ENCODE measurements at places on chromosomes 12 and 14.

DNA sequence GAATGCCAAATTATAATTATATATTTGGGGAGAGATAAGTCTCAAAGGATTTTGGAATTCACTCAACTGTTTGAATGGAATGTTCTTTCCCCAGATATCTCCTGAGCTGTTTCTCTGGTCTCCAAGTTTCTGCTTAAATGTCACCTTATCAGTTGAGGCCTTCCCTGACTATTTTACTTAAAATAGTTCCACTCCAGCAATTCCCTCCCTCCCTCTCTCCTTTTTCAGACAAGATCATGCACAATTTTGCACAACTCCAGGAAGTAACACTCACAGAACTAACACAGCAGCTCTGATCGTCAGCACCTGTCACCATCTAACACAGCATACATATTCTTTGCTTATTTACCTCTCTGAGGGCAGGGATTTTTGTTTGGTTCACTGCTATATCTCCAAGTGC lies 12.5 kb downstream of the BTG1 start:
- DNase-seq = no peak

GRCh38 chr12:93016752-93017350 lies 87.8 kb upstream of the EEA1 start:
- no peak for DNase-seq

DNA sequence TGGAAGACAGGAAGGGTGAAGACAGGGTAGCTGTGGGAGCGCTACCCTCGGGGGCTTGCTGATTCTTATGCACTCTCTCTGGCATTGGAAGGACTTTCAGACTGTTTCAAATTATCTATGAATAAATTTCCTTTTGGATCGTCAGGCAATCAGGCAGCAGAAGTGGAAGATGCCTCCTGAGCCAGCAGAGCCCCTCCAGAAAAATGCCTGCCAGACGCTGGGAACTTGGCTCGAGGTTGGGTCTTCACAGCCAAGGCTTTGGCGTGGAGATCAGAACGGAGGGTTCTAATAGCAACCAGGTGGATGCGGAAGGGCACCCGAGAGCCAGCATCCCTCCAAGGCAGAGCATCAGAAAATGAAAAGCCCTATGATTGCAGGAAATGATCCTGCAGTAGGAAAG lies 119.2 kb upstream of the RFLNA start:
- no peak for DNase-seq

- no peak for DNase-seq
Observed at GRCh38 chr12:92757597-92758121, 54.9 kb downstream of the PLEKHG7 start.

- DNase-seq = no peak
Observed at GRCh38 chr14:40119765-40120164, 687.5 kb upstream of the FBXO33 start.

GRCh38 chr12:122732170-122732569 lies 1.5 kb upstream of the HCAR1 start:
- no peak for DNase-seq

DNA sequence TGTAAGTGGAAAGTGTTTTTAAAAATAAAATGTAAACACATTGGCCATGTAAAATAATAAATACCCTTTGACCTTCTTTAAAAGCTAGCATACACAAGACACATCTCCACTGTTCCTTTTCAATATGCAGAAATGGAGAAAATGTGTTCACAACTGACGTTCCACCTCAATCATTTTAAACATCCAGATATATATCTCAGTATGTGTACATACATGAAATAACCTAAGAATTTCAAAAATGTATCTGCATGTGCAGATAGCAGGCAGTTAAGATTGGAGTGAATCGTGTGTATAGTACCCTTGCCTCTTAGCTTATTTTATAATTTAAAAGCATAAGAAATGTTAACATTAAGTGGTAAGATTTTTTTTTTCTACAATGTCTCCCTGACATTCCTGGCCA lies 406.2 kb upstream of the FLRT2 start:
- no peak for DNase-seq

DNA sequence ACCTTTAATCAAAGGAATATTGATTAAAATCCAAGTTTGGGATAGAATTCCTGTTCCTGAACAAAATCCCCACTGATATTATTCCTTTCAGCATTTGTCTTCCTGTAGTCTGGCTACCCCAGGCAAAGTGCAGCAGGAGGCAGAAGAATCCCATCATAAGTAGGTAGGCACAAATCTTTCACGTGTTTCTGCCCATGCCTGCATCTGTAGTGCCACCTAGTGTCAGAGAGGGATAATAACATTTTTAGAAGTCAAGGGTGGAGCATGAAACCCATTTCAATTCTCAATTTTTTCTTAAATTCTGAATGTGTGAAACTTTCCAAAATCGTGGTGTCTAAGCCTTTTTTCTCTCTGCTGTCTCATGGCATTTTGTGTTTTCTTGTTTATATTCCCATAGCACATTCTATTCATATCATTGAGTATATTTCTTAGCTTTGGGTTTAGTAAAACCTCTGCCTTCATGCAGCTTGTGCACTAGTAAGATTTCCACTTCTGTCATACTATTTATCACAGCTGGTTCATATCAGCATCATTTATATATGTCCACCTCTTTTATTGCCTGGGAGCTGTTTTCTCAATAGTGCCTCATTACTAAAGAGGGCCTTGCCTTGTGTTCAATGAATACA lies 47.8 kb upstream of the RERG start:
- DNase-seq = no peak

GRCh38 chr14:101927859-101928258 lies 36.5 kb upstream of the DYNC1H1 start:
- DNase-seq = no peak

GRCh38 chr12:124940393-124941169 lies 26.1 kb upstream of the UBC start:
- DNase-seq = no peak

GRCh38 chr14:62947301-62947700 lies 98.0 kb downstream of the KCNH5 start:
- no peak for DNase-seq

DNA sequence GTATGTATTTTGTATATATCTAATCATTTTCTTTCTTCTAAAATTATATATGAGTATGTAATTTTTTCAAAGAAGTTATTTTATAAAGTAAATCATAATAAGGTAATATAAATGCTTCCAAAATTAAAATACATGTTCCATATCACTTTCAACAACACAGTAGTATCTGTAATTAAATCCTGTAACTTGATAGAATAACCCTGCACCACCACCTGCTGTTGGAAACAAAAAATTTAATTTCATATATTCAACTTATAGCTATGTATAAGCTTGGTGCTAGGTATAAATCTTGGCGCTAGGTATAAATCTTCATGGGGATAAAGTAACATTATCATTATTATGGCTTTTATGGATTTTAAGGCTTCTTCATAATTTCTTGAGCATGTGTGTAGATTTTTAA lies 149.7 kb upstream of the DCN start:
- DNase-seq = no peak

DNA sequence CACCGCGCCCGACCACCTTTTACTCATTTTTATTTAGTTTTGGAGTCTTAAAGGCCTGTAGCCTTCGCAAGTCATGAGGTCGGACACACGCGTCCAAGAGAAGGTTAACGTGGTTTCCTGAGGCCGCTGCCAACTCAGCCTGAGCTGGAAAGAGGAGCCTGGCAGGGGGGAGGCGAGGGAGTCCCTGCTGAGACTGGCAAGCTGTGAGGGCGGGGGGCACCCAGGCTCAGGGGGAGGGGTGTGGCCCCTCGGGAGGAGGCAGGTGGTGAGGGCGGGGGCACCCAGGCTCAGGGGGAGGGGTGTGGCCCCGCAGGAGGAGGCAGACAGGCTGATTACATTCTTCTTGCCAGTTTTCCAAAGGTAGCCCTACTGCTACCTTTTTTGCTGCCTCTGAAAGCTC lies 143.2 kb downstream of the PIWIL1 start:
- no peak for DNase-seq

GRCh38 chr12:64998371-64999147 lies 122.5 kb downstream of the WIF1 start:
- DNase-seq = no peak

- no peak for DNase-seq
Observed at GRCh38 chr12:90173499-90174197, 465.0 kb upstream of the ATP2B1 start.

- no peak for DNase-seq
Observed at GRCh38 chr12:18849080-18849479, 111.2 kb downstream of the CAPZA3 start.

DNA sequence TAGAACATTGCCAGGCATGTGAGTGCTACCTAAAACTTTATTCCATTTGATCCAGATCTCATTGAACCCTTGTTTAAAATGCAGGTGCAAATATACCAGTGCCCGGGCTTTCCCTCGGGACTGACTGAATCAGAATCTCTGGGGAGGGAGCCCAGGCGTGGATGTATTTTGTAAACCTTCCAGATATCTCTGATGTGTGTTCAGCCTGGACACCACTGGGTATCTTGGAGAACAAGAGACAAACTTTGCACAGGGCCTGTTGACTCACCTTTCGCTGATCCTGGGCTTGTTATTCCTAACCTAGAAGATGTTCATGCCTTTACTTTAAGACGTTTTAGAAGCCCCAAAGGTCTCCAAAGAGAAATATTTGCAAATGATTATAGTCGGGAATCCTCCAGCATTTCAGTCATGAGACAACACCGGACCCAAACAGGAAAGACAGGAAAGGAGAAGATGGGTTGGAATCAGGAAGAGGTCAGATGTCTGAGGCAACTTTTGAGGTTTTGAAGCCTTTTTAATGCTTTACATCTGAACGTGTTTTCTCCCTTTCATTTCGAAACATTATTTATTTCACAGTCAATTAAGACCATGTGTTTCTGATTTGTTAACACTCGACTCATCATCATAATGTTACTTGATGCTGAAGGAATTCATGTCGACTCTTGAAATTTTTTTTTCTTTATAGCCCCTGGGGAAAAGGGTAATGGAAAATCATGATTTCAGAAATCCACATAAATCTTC lies 118.6 kb downstream of the PLXNC1 start:
- no peak for DNase-seq

- DNase-seq = no peak
Observed at GRCh38 chr14:96816281-96816680, 19.1 kb downstream of the VRK1 start.

GRCh38 chr12:89135976-89136634 lies 216.2 kb downstream of the DUSP6 start:
- no peak for DNase-seq

- no peak for DNase-seq
Observed at GRCh38 chr12:49330032-49330619, 6.9 kb downstream of the C1QL4 start.

DNA sequence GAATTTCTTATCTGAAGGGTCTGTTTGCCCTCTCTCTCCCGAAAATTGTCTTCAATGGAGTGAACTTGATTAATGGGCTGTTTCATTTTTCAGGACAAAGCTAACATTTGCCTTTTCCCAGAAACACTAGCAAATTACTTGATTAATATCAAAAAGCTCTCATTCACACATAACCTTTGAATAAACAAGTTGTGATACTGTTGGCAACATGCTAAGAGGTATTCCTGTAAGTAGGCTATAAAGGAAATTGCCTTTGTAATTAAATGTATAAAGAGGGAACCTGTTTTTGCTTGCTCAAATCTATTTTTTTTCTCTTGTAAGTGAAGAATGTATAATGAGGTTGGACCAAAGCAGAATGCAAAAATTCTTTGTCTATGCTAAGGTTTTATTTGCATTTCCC lies 457.2 kb downstream of the TMTC2 start:
- no peak for DNase-seq

DNA sequence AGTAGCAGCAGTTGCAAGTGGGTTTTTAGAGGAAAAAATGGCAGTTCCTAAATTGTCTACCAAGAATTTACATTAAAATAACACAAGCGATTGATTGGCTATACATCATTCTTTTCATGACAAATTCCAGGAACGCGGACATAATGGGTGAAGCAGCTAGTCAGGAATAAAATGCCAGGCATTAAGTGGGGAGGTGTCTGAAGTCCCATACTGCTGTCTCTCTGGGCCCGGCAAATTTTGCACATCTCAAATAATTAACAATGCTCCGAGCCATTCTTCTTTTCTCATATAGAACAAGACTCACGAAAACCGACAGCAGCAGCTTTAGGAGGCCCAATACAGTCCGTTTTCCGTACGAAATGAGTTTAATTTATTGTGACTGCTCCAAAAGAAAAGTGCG lies 696 bp downstream of the RPL36AL start:
- DNase-seq = no peak

- DNase-seq = no peak
Observed at GRCh38 chr14:52069307-52070050, 620 bp upstream of the NID2 start.

- DNase-seq = no peak
Observed at GRCh38 chr14:41973178-41973577, 366.5 kb downstream of the LRFN5 start.

GRCh38 chr14:70845601-70846000 lies 36.3 kb upstream of the MAP3K9 start:
- no peak for DNase-seq

DNA sequence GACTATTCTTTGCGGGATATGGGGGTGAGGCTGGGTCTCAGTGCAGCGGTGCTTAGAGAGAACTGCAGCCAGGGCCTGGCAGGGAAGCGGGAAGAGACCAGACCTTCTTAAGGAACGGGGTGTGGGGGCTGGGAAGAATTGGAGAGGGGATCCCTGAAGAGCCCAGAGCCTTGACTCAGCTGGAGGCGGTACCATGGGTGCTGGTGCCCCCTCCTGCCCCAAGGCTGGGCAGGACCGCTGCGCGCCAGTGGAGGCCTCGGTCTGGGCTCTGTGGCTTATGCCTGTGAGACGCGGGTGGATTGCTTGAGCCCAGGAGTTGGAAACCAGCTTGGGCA lies 1.3 kb upstream of the RNU7-1 start:
- DNase-seq = no peak

- DNase-seq = no peak
Observed at GRCh38 chr14:42378880-42379279, 772.2 kb downstream of the LRFN5 start.

DNA sequence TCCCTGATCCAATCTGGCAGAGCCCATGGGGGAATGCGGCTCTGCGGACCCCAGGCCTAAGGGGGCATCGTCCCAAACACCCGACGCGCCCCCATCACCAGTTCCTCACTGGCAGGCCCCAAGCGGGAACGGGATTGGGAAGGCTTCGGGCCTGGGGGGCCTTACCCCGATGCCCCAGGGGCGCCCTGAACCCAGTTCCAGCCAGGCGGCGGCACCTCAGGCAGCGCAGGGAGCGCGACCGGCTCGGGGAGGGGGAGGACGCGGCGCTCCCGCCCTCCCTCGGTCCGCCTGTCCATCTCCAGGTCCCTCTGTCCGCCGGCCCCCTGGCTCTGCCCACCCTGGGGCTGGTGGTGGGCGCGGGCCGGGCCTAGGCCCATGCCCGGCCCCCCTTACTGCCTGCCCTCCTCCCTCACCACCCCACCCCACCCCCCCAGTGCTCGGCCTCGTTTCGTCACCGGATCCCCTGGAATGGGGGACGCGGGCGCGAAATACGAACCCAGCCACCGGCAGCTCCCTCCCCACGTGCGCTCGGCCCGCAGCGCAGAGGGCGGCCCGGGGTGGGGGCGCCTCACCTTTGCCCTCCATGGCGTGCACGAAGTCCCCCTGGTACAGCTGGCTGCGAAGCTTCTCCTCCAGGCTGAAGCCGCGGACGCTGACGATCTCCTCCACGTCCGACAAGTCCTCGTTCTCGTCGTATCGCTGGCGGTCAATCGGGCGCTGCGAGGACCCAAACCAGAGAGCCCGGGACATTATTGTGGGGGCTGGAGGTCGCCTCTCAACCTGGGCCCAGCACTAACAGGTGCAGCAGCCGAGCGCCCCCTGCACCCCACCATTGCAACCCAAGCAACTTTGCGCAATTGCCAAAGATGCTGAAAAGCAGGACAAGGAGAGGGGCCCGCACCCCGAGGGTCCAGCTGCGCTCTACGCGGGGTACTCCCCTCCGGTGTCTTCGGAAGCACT lies 2.3 kb downstream of the KDM2B start:
- DNase-seq = no peak
